ENCODE measurements at places on chromosomes 6 and 20.

DNA sequence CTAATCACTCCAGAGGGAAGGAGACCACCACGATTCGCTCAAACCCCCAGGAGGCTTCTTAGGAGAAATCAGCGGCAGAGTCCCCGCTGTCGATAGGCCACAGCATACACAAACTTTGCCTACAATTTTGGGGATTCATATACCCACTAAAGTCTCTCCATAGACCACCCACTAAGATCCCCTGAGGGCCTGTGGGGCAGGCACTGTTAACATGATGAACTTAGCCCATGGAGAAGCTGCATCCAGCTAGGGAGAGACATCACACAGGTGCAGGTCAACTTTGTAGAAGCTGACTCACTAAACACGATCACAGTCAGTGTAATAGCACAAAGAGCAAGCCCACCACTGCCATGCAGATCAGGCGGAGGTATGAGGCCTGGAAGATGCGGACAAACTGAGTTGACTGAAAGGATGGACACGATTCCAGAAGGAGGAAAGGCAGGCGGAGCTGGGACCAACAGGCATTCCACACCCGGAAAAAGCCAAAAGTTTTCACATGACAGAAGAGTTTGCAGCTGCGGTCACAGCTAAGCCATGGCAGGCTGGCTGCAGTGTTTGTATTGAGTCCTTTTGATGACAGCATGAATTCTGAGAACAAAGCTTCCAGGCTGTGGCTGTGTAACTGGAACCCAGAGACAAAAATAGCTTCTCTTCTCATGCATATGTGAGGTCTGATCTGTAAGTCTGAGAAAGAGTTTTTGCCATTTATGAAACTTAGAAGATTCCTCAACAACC, 75.7 kb upstream of the QKI start:
- no peak for DNase-seq

- no peak for DNase-seq
Observed at GRCh38 chr20:32285082-32285620, 7.7 kb downstream of the KIF3B start.

GRCh38 chr6:100538086-100538485, 73.4 kb upstream of the SIM1 start:
- DNase-seq, result no peak

DNA sequence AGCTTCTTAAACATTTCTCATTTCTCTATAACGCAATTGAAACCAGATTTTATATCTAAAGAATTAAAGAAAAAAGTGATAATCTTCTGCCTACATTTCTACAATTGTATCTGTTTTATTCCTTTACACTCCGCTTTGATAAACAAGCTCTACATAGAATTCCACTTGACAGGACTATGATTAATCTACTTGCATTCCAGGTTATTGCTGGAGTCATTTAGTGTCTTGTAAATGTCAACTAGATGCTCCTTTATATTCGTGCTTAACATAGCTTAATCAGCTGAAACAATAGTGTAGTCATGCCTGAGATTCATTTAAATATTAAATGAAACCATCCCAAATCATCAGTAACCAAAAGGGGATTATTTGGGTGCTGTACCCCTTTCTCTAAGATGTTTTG, 284.0 kb downstream of the TRDN start:
- no peak for DNase-seq

DNA sequence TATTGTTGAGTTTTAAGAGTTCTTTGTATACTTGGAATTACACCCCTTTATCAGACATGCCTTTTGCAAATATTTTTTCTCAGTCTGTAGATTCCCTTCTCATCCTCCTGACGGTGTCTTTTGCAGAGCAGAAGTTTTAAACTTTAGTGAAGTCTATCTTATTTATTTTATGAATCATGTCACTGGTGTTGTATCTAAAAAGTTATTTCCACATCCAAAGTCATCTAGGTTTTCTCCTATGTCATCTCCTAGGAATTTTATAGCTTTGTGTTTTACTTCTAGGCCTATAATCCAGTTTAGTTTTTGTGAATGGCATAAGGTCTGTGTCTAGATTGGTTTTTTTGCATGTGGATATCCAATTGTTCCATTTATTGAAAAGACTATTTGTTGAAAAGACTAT, 271.3 kb downstream of the KIF16B start:
- no peak for DNase-seq

DNA sequence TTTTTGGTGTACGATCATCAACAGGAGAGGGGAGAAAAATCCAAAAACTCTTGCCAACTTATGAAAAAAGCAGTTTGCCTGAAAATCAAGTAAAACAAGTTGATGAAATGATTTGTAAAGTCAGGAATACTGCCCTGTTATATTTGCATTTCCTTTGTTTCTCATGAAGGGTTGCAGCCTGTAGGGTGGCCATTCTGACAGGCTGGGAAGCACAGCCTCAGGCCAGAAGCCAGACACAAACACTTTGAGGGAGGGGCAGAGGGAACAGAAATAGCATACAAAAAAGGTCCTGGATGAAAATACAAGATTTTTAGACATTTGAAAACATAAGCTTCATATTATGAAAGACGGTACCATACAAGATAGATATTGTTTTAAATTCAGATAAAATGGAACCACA, 109.8 kb downstream of the DTNBP1 start:
- DNase-seq, result no peak

DNA sequence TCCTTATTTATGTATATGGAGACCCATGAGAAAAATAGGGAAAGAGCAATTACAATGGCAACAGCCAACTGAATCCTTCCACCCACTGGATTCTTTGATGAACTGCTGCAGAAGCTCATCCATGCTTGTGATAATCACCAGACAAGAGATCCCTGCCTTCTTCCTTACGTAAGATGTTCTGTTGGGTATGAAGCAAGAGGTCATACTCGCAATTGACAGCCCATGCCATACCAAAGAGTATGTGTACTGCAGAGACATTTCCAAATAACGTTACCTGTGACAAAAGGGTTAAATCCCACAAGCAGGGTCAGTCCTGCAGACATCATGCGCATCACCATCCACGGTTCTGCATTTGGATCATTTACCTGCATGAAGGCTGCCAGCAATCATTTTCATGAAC, 27.8 kb downstream of the ELOVL5 start:
- DNase-seq, result no peak

DNA sequence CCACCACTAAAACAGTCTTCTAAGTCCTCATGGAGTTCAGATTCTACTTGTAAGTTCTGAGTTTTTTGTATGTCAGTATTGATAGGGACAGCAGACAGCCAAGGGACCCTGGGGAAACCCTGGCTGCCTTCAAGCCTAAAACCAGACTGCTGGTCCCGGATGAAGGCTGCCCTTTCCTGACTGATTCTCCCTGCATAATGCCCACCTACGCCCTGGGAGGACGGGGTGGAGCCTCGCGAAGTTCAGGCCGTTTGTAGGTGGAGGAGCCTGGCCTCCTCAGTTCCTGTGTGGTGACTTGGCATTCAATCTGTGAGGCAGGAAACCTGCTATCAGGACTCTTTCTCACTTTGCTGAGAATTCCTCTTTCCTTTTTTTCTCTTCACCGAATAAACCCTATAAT, 120.3 kb upstream of the LGSN start:
- no peak for DNase-seq

DNA sequence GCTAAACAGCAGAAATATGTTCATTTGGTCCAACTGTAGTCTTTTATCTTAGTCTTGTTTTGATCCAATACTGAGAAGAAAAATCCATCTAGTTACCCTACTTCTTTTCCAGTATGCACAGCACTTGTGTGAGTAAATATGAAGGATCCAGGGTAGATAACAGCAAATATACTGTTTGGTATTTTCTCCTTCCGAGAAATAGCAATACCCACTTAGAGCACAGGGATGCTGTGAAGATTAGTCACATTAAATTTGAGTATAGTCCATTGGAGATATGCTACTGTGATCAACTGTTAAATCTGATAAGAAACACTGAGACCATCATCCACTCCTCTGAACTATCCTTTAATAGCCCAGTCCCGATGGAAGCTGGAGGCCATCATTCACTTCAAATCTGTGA, 145.2 kb downstream of the PDE7B start:
- DNase-seq, result no peak

DNA sequence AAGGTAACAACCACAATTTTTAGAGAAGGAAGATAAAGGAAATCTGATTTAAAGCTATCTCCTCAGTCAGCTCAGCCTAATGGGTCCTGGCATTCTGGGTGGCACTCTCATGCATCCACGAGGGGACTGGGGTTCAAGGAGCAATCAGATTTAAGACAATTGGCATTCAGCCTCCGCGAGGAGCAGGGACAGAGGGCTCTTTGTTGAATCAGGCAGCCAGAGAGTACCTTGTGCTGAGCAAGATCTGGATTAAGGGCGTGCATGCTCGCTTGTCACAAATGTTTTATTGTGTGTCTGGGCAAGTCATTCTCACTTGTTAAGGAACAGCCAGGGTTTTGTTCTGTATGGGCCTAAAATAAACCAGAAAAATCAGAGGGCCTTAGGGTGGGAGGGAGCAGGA, 475.3 kb upstream of the NRSN1 start:
- DNase-seq, result no peak

DNA sequence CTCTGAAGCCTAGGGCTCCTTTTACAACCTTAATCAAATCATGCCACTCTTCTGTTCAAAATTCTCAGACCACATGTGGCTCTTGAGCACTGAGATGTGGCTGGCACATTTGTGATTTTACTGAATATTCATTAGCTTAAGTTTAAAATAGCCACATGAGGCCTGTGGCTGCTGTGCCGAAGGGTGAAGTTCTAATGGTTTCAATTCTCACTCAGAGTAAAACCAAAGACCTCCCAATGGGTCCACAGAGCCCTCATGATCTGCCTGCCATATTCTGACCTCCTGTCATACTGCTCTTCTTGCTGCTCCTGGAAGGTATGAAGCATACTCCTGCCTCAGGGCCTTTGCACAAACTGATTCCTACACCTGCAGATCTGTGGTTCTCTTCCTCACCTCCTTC, 7.8 kb upstream of the CST3 start:
- DNase-seq, result no peak

DNA sequence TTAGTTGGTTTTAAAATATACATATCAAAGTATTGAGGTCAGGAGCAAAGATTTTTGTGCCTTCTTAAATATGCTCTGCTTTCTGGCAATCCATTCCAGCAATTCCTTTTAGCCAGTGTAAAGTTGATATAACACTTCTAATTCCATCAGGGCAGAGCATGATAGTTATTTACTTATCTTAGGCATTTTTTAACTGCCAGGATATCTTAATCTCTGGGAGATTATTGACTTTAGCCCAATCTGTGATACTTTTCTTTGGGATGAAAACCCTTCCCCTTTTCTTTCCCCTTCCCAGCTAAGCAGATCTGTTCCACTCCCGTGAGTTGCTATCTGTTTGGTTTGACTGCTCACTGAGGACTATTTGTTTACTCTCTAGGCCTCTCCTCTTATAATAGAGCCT, 168.7 kb upstream of the RSPO3 start:
- no peak for DNase-seq

- no peak for DNase-seq
Observed at GRCh38 chr6:15020119-15020770, 225.6 kb upstream of the JARID2 start.

DNA sequence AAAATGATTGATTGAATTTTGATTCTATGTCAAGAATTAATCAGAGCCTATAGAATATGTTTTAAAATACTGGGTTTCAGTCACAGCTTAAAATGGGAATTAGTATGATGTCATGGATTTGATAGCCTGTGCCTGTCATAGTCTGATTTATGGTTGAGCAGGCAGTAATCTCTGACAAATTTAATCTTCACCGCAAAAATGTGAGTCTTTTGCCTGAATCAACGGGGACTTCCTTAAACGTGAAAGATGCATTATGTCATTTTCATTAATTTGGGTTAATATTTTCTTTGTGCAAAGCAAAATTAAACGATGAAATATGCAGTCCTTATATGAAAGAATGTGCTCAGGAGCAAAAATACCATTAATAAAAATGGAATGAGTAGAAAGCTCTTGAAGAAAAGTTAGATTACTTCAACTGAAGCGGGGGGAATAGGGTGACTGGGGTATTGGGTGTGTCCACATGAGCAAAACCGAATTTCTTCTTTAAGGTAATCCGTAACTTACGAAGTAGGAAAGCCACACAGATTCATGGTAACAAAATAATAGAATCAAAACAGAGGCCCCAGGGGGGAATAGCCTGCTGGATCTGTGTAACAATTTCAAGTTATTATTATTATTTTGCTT, 339.6 kb upstream of the NOX3 start:
- no peak for DNase-seq

DNA sequence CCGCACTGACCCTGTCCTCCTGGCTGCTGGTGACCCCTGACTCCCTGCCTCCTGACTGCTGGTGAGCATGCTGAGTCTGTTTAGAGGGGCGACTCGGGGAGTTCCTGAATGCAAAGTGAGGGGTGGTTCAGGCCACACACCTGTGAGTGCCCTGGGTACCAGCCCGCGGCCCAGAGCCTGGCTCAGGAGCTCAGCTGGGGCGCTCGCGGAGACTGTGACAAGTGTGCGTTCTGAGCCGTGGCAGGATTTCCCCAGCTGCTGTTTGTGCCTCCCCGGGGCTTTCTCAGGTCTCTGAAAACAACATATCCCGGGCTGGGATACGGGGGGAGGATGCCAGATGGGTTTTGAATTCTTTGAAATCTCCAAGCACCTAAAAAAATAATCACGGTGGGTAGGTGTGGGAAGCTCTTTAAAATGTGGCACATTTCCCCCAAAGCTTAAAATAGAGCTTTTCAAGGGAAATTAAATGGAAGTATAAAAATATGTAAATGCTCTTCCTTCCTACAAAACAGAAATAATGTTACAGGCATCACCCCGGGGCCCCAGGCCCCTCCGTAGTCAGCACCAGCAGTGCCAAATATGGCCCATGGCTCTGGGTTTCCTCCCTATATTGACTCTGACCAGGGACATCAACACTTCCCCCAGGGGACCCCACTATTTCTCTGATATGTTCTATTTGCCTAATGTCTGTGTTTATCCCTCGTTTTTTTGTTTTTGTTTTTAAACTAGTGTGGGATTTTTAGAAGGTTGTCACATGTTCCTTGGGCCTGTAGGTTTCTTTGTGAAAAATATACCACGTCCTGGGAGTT, 49.9 kb upstream of the TAGAP start:
- peak; percentile 79 for DNase-seq

GRCh38 chr6:12014027-12014872, 2.1 kb downstream of the HIVEP1 start:
- no peak for DNase-seq

DNA sequence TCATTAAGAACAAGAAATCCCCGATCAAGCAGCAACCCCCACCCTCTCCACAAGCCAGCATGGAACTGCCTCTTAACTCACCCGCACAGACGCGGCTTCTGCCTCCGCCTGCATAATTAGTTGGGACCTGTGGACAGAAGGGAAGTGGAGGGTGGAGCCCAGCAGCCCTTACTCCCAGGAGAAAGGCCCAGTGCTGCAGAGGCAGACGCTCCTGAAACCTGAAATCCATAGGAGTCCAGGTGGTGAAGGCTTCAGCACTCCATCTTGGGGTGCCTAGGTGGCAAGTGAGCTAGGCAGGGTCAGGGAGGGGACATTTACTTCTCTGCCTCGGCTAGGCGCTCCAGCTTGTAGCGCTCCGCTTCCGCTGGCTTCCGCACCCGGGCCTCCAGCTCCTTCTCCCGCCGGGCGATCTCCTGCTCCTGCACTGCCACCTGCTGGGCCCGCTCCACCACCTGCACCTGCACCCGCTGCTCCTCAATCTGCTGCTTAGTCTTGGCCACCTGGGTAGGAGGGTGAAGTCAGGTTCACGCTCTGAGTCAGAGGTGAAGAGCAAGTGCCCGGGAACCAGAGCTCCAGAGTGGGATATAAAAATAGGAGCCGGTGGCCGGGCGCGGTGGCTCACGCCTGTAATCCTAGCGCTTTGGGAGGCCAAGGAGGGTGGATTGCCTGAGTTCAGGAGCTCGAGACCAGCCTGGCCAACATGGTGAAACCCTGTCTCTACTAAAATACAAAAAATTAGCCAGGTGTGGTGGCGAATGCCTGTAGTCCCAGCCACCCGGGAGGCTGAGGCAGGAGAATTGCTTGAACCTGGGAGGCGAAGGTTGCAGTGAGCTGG, 10.7 kb downstream of the TUBB start:
- DNase-seq, result peak; percentile 93
